ENCODE measurements at places on chromosomes 3 and 15. TPM values are rescaled to one million over a fixed set of nuclear protein-coding genes. Genes with fewer than 3 reads are reported as not detected.

The SPSB4 gene
- 0.05 TPM for polyA plus RNA-seq

The EXD1 gene
- 0.34 TPM for polyA plus RNA-seq

The HIGD2B gene
- not detected for polyA plus RNA-seq

The SEMA3B gene
- polyA plus RNA-seq: 6.5 TPM

The ILDR1 gene
- polyA plus RNA-seq: not detected

DNA sequence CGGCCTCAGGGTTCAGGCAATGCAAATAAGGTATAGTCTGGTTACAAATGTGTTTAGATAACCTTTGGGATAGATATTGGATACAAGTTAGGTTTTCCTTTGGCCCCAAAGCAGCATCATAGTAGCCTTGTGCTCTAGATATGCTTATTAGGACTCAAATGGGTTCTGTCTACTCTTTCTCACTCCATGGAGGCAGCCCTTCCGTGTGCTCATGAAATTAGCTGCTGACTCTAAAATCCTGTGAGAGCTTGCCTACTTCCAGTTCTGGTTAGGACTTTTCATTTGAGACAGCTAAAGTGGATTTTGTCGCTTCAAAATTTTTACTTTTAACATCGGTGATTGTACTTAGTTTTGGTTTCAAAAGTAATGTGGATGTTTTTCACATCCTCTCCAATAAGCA is 1.6 kb downstream of the CDV3 start:
- no peak for DNase-seq

GRCh38 chr15:95734422-95735316 is 595.8 kb upstream of the NR2F2 start:
- DNase-seq: no peak

The ADGRG7 gene
- polyA plus RNA-seq: not detected

The GOLGA6B gene
- not detected for polyA plus RNA-seq

The TRANK1 gene
- polyA plus RNA-seq: 1.3 TPM

The MESP1 gene
- polyA plus RNA-seq: 2.8 TPM

DNA sequence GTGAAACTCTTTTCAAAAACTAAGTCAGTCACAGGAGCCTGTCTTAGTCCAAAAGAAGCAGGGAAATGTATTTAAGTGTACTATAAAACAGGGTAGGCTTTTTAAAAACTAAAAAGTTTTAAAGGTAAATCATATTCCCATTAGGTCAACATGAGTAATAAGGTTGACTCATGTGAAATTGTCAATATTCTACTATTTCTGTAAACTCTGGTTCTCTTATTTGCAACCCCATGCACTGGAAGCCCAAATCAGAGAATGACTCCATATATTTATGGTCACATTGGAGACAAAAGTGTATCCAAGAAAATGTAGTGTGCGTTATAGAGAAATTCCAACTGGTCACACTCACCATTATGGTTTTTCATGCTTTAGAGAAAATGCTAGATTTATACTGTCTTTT is 600.3 kb upstream of the TGFBR2 start:
- no peak for DNase-seq

- DNase-seq: no peak
Measured at GRCh38 chr3:2653706-2654105, 456.5 kb downstream of the IL5RA start.

DNA sequence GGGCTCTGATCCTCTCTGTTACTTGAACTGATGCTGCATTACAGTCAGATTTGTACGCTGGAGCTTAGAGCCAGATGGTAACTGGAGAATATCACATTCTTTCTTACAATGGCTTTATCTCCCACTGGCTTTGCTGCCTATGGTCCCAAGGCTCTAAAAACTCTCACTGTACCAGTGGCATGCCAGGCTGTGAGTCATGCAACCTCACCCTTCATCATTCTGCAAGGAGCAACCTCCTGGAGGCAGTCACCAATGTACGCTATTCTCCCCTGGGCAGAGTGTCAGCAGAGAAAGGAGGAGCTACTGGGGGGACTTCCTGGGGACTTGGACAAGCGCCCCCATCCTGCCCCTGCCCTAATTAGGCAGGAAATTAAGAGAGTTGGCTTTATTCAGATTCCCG is 97.9 kb upstream of the EIF1B start:
- no peak for DNase-seq

GRCh38 chr3:155807823-155808222 is 1.7 kb upstream of the C3orf33 start:
- DNase-seq: no peak

The ALDH1A3 gene
- polyA plus RNA-seq: 12.2 TPM

The SCG5 gene
- 1.7 TPM for polyA plus RNA-seq

- peak; percentile 93 for DNase-seq
Measured at GRCh38 chr15:66698318-66698961, 3.6 kb upstream of the SMAD6 start.

DNA sequence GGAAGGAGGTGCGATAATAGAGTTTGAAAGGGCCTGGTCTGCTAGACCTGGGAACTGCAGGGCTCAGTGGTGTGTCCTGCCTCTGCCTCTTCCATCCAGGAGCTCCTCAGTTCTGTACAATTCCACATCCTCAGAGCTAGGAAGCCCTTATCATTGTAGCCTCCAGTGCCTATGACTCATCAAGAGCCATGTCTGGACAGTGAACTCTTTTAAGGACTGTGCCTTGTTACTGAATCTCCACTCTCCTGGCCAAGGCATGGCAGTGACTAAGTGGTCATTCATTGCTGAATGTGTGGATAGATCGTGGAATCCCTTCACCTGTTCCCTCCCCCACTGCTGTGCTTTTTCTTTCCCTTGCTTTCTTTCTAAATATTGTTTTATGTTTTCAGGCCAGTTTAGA is 2.9 kb downstream of the TIMP4 start:
- DNase-seq: peak; percentile 31

- DNase-seq: no peak
Measured at GRCh38 chr3:187368251-187369088, at the start of gene RTP4. Gene RTP4, plus strand, starts transcription at chr3:187368385. Its CDS starts 57 bp downstream, at chr3:187368442.

GRCh38 chr3:104106276-104106675 is 1260.4 kb upstream of the ALCAM start:
- DNase-seq: no peak

DNA sequence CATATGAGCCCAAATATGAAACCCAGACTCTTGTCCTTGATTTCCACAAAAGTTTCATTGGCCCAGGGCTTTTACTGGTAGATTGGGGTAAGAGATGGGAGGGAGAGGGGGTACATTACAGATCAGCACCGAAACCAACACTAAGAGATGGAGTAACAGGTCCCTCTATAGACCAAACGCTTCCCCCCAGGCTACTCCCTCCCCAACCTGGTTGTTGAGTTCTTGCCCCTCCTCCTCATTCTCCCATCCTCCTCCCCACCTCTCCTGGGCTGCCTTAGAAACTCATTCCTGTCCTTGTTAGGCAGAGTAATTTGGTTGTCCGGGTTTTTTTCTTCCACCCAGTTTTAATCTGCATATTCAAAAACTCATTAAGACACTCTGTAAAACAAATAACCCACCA is 74.1 kb downstream of the MESD start:
- DNase-seq: no peak

DNA sequence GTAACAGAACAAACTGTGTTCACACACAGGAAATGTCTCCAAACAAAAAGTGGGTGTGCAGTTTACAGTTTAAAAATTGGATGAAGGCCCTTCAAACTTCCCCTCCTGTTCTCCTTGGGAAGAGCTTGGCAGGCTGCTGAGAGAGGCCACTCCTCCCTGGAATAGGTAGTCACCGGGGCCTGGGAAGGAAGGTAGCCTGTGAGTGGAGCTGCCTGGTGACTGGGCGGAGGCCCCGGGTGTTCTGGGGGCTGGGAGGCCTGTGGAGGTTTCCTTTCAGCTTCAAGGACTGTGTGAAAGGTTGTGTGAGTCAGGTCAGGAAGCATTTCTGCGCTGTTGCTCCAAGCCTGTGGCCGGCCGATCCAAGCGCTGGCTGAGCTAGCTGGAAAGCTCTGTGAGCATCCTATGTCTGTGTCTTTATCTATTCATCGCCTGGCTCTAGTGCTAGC is 14.1 kb downstream of the SLCO3A1 start:
- peak; percentile 73 for DNase-seq

DNA sequence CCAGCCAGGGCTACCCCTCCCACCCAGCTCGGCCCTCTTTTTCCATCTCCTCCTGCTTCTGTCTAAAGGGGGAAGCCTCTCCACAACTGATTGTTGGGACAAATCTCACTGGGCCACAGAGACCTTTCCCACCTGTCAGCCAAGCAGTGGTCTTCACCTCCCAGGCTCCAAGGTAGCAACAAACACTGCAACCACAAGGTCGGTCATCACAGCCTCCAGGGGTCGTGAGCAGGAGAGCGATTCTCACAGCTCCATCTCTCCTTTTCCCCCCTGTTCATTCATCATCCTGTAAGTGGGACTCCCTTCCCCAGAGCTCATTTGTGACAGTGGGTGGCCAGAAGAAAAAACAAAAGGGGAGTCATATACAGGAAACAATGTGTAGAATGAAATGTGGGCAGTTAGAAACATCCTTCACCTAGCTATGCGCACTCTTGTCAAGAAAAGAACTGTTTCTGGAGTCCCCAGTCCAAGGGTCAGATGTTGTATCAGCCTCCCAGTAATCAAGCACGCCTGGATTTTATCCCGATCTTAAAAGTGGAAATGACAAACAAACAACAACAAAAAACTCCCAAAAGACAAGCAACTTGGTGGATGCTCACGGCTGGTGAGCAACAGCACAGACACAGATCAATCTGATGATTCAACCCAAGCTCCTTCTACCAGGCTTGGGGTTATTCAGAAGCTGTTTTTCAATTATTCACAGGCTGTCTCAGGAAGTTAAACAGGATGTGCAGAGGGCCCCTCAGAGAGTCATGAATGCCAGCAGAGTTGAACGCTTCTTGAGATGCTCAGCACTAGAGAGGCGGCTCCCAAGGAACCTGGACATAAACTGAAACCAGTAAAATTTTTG is 22.4 kb downstream of the LYZL4 start:
- DNase-seq: no peak

Data from A549 (cell line).